ENCODE measurements at places on chromosomes 1 and 21.

DNA sequence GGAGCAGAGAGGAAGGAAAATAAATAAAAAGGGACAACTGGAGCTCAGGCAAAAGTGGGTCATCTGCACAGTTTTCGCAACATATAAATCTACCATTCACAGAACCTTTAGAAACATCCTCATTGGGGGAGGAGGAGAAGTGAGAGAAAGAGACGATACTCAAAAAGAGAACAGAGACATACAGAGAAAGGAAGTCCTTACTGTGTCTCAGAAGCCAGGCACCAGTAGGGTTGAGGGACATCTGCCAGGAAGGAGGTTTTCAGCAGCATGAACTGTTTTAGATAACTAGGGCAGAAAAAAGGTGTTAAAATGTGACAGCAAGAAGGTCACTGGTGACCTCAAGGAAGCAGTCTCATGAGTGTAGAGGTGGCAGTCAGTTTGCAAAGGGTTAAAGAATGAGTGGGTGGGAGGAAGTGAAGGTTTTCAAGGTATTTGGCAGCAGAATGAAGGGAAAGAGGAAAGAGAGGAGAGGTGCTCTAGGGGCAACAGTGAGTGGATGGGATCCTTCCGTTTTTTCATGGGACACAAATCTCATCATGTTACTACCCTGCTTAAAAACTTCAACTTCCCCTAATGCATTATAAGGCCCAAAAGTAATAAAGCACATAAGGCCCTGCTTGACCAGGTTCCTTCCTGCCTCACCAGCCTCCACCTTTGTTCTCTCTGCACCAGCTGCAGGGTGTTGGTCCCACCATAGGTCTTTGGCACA, 9.5 kb downstream of the JAK1 start:
- DNase-seq, result no peak

- no peak for DNase-seq
These were observed 52.3 kb upstream of the DPH5 start for GRCh38 chr1:101077849-101078248.

DNA sequence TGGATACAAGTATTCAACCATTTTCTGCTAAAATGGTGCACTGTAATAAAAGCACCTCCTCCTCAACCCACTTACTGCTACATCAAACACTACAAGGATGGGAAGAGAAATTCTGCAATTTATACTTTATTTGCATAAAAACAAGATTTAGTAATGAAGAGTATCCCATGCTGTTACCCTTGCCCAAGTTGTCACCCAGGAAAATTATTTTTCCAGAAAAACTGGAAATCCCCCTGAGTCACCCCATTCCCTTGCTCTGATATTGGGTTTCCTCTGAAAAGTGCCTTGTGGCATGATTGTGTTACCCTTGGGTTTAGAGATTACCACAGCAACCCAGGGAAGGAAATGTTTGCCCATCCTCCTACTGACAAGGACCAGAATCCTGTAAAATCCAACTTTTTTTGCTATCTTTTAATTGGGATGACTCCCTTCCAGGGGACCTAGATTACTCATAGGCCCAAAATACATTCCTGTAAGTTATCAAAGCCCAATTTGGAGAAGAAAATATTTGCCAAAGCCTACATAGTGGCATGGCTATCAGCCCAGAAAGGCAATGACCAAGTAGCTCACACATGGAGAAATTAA, 16.5 kb upstream of the ZC3H11B start:
- DNase-seq, result no peak

GRCh38 chr1:211985556-211986264, 49.6 kb downstream of the INTS7 start:
- DNase-seq, result no peak

DNA sequence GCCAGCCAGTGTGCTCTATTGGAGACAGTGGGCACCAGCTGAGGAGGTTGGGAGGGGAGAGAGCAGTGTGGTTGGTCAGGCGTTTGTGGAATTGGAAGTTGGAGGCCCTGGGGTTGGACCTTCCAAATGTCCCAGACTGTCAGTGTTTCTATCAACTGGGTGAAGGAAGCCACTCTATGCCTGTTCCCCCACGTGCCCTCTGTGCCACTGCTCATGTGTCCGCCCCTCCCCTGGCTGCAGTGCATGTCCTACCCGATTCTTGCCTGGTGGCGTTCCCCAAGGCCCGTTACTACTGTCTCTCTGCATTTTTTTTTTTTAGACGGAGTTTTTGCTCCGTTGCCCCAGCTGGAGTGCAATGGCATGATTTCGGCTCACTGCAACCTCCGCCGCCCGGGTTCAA, 21.1 kb downstream of the ADORA1 start:
- DNase-seq, result no peak

GRCh38 chr1:221431068-221431651, 310.7 kb downstream of the DUSP10 start:
- peak; percentile 46 for DNase-seq

GRCh38 chr1:228402641-228403025, 4.0 kb downstream of the TRIM11 start:
- DNase-seq, result no peak

DNA sequence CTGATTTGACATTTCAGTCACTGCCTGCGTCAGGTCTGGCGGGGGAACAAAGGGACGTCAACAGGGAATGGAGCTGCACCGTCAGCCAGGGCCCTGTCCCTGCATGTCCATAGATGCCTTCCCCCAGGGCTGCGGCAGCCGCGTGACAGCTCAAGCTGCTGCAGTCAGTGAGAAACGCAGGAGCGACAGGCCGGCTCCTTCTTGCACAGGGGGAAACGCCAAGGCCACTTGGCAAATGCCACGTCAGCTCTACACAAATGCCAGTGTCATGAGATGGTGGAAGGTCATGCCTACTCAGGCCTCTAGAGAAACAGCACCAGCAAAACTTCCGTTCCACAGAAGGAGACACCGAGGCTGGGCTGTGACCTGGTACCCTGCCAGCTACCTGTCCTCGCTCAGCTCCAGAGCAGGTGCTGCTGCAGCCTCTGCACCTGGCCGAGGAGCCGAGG, 37.7 kb downstream of the SYF2 start:
- DNase-seq, result no peak

DNA sequence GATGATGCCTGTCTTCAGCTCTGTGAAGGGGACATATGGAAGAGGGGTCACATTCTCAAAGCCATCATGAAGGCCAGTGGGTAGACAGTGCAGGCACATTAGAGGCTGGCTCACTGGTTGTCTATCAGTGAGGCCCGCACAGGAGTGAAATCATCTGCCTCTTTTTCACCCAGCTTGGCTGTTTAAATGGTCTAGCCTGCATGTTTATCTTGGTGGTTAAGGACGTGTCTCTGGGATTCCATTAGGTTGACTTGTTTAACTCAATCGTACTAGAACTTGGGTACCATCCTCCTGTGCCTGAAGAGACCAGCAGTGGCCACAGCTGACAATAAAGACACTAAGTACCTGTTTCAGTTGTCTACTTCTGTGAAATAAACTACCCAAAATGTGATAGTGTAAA, 219.3 kb downstream of the PLPP3 start:
- DNase-seq, result no peak

GRCh38 chr1:30353637-30354036, 369.7 kb downstream of the MATN1 start:
- peak; percentile 20 for DNase-seq

GRCh38 chr1:116020668-116021272, 44.5 kb downstream of the SLC22A15 start:
- peak; percentile 56 for DNase-seq

All from fibroblast of skin of abdomen (primary cell).